Vagina (tissue), 2 donors: ENCODE measurements at places on chromosomes 2 and 18.

DNA sequence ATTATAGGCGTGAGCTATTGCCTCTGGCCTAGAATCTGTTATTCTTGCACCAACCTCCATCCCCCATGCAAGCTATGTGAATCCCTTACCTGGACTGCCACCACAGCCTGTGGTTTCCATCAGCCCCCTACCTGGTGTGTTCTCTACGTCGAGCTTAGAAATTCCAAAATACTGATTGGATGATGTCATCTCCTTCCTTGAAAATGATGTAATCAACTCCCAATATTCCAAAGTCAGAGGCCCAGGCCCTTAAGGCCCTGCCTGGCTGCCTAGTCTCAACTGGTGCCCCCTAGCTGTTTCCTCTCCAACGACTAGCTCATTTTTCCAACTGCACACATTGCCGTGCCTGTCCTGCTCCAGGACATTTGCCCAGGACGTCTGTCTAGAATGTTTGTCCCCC, 41.3 kb upstream of the GBX2 start:
- DNase-seq, result no peak

GRCh38 chr2:219384859-219385258, 2.9 kb downstream of the DNPEP start:
- no peak for DNase-seq

DNA sequence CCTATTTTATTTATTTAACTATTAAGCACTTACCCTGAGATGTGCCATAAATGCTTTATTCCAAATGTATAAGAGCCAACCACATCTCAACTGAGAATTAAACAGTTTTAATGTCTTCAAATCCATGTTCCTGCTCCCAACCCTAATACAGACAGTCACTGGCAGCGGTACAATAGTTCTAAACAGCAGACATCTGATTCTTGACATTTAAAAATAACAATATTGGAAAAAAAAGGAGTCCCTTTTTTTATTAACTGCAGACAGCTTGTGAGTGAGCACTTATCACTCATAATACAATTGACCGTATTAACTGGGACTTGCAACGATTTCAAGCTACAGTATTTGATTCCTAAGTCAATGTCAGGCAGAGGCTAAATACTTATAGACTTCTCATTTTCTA, 424.6 kb downstream of the TGIF1 start:
- DNase-seq, result no peak

- no peak for DNase-seq
Observed at GRCh38 chr2:7356909-7357584, 439.8 kb downstream of the RNF144A start.

GRCh38 chr18:78080081-78080480, 830.4 kb downstream of the GALR1 start:
- DNase-seq, result no peak

- no peak for DNase-seq
Observed at GRCh38 chr2:206918263-206918662, 21.1 kb upstream of the CPO start.
